HT-29 (cell line): ENCODE measurements at places on chromosomes 11 and 22.

GRCh38 chr11:3368199-3368598 is 10.7 kb downstream of the ZNF195 start:
- no peak for DNase-seq

DNA sequence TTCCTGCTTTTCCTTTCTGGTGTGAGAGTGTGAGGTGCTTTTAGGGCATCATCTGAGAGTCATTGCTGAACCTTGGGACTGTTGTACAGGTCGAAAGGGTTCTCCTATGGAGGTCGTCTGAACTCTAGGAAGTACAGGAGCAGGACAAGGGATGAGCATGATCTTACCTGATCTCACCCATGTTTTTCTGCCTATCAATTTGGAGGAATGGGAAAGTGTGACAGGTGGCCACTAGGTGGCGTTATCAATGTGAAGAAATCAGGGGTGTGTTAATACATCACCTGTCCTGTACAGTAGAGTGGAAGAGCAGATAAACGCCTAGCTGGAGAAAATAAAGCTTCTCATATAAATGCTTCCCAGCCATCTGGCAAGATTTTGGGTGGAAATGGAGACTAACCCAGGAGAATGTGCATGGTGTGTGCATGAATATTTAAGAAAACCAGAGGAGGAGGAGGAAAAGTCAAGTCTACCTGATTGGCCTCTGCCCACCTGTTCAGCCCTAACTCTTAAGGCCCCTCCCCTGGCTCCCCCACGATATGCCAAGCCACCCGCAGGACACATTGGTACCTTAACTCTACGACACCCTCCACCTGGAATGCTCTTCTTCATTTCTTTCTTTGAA is 72.0 kb upstream of the NARS2 start:
- peak; percentile 90 for DNase-seq

DNA sequence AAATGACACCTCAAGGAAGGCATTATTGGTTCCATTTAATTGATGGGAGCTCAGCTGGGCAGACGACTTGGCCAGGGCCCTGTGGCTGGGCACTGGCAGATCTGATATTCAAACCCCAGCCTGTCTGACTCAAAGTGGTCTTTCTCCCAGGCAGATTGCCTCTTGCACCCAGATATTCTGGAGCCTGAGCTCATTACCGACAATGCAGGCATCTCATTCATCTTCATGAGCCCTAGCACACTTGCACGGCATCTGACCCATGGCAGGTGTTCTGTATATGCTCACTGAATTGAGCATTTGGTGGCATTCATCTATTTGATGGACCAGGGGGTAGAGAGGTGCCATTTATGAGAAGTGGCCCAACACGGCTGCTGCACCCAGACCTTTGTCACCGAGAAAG is 193.1 kb downstream of the DSCAML1 start:
- no peak for DNase-seq

GRCh38 chr22:40782521-40782920 is 36.6 kb downstream of the SLC25A17 start:
- DNase-seq: no peak

DNA sequence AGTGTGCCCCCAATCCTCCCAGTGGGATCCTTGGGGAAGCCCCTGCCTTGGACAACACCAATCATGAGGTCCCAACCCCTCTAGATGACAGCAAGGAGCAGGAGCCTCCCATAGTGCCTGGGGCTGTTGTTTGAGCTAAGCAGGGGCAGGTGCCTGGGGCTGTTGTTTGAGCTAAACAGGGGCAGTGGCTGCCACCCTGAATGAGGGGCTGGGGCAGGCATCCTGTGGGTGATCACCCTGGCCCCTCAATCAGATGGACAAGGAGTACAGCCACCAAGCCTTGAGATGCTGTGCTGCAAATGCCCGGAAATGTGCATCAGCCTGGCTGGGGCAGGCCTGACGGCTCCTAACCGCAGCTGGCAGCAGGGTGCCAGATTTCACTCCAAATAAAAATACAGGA is 66.7 kb downstream of the MYEOV start:
- DNase-seq: no peak

GRCh38 chr11:72008728-72009127 is 10.0 kb downstream of the IL18BP start:
- DNase-seq: no peak

GRCh38 chr22:42719656-42720262 is 911 bp downstream of the A4GALT start:
- DNase-seq: no peak

DNA sequence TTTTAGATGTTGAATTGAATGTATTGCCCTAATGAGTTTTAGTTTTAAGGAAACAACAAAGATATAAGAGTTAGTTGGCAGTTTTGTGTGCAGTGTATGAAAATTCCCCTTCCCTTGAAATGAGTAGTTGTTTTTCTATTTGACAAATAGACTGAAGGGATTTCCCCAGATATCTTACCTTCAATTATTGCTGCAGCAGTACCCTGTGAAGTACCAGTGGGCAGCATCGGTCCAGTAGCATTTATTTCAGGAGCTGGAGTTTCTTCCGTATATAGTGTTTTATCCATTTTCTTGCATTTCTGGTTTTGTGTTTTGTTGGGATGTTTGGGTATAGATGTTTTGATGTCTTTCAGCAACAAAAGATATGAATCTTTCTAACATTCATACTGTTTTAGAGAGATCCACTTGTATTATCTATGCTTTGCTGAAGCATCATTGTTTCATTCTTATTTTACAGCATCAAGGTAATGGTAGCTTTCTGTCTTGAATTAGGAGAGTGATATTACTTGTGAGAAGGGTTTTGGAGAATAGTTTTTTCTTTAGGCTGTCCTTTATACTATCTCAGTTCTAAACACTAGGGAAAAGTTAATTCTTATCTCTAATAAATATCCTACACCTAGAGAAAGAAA is 7.4 kb downstream of the KMT2A start:
- no peak for DNase-seq

DNA sequence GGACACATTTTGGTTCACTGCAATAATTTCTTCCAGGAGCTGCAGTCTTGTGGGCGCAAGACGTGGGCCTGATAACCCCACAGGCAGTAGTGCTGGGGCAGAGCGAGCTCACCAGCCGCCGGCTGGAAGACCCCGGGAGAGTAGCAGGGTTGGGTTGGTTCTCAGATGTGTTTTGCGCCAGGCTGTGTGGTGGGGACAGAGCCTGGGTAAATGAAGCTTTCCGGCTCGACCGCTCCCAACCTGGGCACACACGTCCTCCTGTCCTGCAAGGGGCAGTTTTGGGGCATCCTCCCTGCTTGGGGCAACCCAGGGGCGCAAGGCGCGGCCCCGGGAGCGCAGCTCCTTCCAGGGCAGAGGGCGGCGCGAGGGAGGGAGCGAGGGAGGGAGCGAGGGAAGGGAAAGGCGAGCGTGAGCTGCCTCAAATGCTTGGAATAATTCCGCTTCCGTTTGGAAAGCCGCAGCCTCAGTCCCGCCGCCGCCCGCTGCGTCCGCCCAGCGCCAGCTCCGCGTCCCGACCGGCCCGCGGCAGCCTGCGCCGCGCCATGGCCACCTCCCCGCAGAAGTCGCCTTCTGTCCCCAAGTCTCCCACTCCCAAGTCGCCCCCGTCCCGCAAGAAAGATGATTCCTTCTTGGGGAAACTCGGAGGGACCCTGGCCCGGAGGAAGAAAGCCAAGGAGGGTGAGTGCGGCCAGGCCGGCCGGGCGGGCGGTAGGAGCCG is at the start of gene PARVA:
PARVA (plus strand) TSS at position 466 of the 718 bp plus-strand sequence; CDS start at position 543, 77 bp downstream.
- DNase-seq: peak; percentile 87

- DNase-seq: no peak
Measured at GRCh38 chr22:26450453-26451185, 21.6 kb downstream of the ASPHD2 start.

GRCh38 chr22:25765016-25765367 is 23.0 kb downstream of the MYO18B start:
- DNase-seq: no peak

DNA sequence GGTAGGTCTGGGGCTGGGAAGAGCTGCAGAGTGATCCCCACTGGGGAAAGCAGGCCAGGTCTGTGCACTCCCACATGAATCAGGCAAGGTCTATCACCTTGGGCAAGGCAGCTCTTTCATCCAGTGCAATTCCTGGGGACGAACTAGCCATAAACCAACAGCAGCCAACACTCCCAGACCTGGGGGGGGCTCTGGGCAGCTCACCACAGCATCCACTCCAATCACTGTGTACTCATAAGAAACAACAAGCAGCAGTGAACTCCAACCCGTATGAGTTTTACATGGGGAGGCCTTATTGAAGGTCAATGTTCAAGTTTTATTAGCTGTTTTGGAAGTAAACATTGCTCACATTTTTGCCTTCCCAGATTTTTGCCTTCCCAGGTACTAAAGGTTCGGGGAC is 157.4 kb upstream of the NAV2 start:
- no peak for DNase-seq

DNA sequence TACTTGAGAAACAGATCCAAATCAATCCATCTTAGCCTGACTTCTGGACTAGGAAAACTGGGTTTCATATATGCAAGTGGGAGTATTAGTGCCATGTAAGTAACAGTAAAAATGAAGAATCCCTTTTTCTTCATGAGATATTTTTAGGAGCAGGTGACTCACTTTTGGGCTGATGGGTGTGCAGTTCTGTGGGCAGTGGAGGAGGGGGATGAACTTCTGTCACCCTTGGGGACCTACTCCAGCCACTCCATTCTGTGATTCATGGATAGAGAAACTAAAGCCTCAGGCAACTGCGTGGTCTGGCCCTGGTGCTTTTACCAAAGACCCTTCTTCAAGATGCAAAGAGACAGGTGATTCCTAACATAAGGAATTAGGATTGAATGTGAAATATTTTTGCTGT is 208.6 kb upstream of the NARS2 start:
- no peak for DNase-seq

- DNase-seq: peak; percentile 79
Measured at GRCh38 chr11:6604081-6604626, 580 bp downstream of the ILK start.

- no peak for DNase-seq
Measured at GRCh38 chr22:35054064-35054463, 11.9 kb upstream of the ISX start.

DNA sequence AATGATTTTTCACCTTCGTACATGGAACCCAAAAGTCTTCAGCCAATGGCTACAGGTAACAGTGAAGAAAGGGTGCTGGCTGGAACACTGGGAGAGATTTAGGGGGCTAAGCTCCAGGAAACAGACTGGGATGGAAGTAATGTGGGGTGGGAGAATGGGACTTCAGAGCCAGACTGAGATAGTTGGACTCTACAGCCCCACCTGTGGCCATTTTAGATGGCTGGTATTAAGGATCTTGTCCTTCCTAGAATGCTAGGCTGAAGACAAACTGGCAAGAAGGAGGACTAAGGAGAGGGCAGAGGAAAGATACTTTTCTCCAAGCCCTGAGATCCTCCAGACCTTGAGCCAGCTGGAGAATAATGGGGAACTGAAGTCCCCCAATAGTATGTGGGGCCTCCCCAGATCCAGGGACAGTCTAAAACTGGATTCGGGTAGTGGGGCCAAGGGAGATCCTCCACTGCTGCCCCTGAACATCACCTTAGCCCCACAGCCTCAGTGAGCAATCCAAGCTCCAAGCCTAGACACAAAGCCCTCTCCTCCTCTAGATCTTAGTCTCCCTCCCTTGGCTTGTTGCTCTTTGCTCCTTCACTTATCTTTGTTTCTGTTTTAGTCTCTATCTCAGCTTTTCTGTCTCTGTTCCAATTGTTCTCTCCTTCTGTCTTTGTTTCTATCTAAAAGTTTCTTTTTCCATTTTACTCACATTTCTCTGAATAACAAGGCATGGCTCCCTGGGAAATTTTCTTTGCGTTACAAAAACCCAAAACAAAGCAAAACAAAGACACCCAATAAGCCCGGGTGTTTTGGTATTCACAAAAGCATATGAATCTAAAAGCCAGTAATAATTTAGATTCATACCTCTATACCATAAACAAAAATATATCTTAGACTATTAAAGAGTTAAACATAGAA is 16.2 kb upstream of the RRAS2 start:
- DNase-seq: no peak

DNA sequence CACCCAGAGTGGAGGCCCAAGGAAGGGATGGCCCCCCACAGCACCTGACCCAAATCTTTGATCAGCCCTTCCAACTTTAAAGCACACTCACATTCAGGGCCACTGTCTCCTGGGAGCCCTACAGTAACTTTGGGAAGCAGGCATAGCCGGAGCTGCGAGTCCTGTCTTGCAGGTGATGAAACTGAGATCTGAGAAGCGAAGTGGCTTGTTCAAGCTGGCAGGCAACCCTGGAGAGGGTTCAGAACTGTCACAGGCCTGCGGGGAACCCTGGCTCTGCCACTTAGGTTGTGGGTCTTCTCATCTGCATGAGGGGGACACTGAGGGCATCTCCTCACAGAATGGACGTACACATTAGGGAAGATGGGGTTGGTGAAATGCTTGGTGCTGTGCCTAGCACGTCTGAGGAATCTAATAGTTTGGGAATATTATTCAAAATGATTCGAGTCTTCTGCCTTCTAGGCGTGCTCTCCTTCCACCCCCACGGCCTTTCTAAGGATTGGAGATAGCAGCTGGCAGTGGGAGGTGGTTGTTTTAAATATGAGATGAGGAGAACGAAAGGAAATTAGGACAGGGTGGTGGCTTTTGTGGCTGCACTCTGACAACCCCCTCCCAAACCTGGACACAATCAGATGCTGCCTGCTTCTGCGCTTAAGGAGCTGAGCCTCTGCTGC is 18.8 kb upstream of the SUN2 start:
- DNase-seq: no peak

GRCh38 chr22:36386900-36387708 is 663 bp downstream of the MYH9 start:
- peak; percentile 35 for DNase-seq

DNA sequence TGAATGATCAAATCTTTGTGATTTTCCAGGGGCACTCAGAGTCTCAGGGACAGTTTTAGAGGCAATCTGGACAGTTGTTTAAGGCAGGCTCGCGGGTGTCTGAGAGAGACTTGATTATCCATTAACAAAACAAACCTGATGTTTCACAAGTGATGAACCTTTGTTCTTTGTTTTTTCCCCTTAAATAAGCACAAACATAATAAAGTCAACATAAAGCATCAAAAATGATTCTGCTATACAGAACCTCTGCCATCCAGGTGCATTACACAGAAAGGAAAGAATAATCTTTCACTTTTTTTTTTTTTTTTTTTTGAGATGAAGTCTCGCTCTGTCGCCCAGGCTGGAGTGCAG is 13.2 kb downstream of the BID start:
- DNase-seq: no peak

DNA sequence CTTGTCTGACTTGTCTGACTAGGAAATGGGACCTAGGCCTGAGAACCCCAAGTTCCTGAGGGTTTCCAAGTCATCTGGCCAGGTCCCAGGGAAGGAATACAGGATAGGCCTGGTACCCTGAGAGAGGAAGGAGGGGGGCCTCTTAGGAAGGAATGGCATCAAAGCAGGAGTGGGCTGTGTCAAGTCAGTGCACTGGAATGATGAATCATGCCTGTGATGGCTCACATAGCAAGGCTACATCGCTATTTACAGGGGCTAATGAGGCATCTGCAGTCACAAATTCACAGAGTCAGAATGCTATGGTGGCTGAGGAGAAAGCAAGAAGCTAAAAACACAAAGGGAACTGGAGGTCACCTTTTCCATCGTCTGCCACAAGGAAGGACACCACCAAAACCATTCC is 247.3 kb downstream of the NXPE2 start:
- no peak for DNase-seq
